Naive thymus-derived CD8-positive, alpha-beta T cell (primary cell): ENCODE measurements at places on chromosomes 7 and 10. TPM values are rescaled to one million over a fixed set of nuclear protein-coding genes. Genes with fewer than 3 reads are reported as not detected.

Gene PARD3
- polyA plus RNA-seq = 0.51 TPM

DNA sequence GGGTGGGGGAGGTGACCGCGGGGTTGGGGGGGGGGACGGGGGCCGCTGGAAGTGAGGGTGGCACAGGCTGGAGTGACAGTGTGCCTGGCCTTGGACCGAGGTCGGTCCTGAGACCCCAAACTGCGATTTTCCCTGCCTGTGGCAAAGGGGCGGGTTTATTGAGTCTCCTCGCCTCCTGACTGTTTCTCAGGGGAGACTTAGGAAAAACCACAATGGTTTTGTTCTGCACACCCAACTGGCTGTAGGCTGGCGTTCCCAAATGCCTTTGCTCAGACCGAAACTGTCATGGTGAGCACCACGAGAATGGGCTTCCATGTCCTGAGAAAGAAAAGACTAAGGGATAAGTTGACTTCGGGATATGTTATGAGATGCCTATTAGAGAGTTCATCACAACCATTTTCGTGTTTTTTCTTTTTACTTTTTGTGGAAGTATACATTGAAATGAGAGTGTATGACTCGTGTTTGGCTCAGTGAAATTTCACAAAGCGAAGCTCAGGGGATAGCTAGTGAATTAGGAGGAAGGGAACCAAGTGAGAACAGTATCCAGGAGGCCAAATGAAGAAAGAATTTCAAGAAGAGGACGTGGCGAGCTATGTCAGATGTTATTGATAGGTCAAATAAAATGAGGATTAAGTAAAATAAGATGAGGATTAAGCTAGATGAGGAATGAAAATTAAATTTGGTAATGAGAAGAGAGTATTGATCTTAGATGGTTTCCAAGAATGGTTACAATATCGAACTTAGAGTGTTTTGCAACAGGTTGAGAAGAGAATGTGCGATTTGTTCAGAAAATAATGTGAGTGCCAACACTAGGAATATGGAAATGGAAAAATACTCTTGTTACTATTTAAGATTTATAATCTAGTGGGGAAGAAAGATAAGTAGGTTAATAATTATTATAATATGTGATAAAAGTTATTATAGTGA lies 918 bp downstream of the NET1 start:
- no peak for DNase-seq

Gene NEUROD6
- polyA plus RNA-seq = not detected

Gene DPP6
- not detected for polyA plus RNA-seq

- no peak for DNase-seq
These were observed 9.7 kb downstream of the CACUL1 start for GRCh38 chr10:118745056-118745455.

GRCh38 chr10:88715517-88715916 lies 9.5 kb downstream of the LIPK start:
- no peak for DNase-seq

DNA sequence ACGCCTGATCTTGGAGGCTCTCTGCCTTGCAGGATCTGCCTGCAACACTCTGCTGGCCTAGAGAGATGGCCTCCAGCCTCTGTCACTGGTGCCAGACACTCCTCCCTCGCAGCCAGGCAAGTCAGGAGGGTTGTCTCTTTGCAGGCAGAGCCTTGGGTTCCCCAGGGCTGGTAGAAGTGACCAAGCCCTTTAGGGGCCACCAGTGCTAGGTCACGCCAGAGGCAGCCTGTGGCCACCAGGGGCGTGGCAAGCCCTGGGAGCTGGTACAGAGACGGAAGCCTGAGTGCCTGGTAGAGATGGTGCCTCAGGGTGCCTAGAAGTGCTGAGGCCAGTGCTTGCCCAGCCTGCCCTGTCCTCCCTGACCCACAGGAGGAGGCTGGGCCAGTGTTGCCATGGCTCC lies 9.1 kb downstream of the ADCYAP1R1 start:
- no peak for DNase-seq

- DNase-seq = peak; percentile 22
These were observed 84.0 kb downstream of the GSAP start for GRCh38 chr7:77331938-77332695.

Gene BRI3
- 15.8 TPM for polyA plus RNA-seq

Gene TEX47
- not detected for polyA plus RNA-seq

DNA sequence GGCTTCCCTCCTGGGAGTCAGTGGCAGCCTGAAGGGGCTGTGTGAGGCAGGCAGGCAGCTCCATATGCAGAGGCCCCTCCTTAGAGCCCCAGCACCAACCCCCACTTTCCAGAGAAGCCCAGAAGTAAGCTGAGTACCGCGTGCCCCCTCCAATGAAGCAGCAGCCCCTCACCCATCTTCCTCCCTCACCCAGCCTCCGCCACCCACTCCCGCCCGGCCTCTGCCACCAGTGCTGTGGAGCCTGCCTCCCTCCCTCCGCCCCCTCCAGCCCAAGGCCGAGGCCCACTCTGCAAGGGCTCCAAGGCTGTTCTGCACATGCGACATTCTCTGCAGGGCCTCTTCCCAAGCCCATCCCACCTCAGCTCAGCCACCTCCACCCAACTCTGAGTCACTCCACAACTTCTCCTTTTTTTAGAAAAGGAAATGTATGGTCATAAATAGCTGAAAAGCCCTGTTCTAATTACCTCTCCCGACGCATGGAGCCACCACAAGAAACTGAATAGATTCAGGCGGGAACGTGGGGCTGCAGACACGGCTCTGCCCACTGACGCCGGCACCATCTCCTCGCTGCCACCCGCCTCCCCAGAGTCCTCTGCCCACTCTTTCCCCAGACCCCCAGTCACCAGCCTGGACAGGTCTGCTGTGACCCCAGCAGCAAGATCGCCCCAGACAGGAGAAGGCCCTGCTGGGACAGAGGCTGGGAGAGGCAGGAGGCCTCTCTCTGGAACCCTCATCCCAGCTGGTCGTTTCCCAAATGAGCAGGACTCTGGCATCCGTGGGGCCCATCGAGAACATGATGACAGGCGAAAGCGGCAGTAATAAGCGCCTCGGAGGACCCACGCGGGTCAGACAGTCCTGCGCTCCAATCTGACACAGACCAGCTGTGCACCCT lies 213.9 kb downstream of the MAD1L1 start:
- DNase-seq = no peak
